Stimulated activated CD8-positive, alpha-beta memory T cell treated with anti-CD3 and anti-CD28 coated beads, Interleukin-2, amount 100 ng/mL, for 48 hours (primary cell): ENCODE measurements at places on chromosomes 2 and 18.

GRCh38 chr2:140683658-140684057, 1447.2 kb downstream of the LRP1B start:
- DNase-seq, result no peak

- DNase-seq, result no peak
Measured at GRCh38 chr2:54944724-54945326, 105.4 kb downstream of the RTN4 start.

DNA sequence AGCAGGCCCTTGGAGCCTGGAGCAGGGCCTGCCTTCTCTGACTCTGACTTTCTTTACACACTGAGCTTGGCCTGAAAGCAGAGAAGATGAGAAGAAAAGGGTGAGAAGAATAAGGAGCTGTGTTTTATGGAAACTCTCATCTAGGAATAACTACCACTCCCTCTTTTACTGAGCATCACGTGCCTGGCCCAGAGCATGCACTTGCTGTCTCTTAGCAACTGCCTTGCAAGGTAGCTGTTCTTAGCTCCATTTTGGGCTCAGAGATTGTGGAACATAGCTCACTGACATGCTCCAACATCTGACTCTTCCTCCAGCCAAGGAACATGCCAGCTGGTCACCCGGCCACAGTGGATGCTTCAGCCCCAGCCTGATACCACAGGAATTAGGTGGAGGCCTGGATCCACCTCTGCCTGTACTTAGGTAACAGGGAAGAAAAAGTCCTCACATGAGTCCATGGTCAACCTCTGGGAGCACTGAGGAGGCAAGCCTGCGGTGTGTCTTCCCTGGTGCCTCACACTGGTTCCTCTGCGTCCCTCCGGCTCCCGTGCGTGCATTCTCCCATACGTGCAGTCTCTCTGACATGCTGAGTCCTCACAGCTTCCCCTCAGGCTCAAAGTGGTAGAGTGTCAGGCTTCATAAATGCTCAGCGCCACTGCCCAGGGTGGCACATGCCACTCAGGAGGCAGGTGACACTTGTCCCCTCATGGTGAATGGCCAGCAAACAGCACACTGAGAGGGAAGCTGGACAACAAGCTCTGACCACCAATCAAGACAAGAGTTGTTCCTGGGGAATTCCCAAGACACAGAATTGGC, 35.7 kb downstream of the AMER3 start:
- DNase-seq, result no peak

DNA sequence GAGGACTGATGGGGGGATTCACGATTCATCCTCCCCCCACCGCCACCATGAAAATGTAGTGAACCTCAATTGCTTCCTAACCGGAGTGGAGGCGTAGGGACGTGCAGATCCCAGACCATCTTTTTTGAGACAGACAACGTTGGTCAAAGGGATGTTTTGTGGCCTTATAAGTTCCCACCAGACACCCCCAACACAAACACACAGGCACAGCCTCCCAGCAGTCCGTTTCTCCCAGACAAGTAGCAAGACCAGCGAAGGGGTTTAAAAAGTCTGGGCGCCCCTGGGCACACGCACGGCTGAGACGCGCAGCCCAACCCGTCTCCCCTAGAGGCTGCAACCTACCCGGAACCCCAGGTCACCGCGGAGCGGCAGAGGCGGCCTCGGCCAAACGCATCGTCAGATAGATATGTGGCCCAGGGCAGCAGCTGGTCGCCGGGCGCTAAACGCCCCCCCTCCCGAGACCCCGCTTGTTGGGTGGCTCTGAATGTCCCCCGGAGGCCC, 1.3 kb downstream of the GBX2 start:
- DNase-seq, result no peak

GRCh38 chr2:75238670-75239330, 39.5 kb upstream of the TACR1 start:
- DNase-seq, result no peak

GRCh38 chr2:46056541-46056940, 240.7 kb upstream of the EPAS1 start:
- no peak for DNase-seq
